ENCODE measurements at places on chromosomes 4 and X.

- DNase-seq, result no peak
Measured at GRCh38 chr4:167906851-167907250, 185.5 kb upstream of the ANXA10 start.

DNA sequence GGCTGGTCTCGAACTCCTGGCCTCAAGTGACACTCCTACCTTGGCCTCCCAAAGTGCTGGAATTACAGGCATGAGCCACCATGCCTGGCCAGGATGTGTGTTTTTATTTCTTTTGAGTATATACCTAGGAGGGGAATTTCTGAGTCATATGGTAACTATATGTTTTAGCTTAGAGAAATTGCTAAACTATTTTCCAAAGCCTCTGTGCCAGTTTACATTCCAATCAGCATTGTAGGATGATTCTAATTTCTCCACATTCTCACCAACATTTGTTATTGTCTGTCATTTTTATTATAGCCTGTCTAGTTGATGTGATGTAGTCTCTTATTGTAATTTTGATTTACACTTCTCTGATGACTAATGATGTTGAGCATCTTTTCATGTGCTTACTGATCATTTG lies 1576.0 kb downstream of the RPA4 start:
- no peak for DNase-seq

DNA sequence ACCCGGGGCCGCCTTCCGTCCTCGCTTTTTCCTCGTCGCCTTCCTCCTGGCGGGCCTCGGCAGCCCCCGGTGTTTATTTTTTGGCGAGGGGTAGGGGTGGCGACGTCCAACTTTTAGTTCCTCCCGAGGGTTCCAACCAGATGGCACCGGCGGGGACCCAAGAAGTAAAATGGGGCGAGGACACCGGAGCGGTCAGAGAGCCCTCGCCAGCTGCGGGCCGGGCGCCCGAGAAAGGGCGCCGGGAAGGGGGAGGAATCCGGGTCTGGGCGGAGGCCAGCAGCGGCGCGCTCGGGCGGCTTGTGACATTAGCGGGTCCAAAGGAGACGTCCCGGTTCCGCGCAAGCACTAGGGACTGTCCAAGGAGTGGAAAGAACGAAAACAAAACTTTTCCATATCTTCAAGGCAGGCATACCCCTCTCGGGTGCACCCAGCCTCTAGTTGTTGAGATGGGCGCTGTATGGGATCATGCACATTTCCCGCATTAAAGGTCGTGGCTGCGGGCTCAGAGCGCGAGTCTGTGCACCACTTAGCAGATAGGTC lies 691 bp upstream of the USP46 start:
- no peak for DNase-seq

DNA sequence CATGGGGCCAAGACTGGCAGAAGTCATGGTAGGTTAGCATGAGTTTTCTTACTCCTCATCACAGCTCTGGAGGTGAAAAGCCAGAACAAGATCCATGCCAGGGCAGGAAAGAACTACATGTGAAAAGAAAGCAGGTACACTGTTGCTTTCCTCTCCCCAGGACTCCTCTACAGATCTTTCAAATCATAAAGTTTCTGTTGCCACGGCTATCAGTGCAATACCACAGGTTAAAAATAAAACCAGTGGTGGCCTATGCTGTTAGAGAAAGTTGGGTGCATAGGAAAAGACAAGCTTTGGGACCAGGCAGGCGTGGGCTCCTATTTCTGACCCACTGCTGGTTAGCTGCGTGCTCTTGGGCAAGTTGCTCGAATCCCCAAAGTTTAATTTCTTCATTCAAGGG lies 81.4 kb downstream of the SH3RF1 start:
- no peak for DNase-seq

GRCh38 chrX:118116713-118117550 lies at the start of gene KLHL13:
KLHL13 (minus strand) TSS chrX:118116810; CDS start chrX:118028473, 88,337 bp downstream.
- DNase-seq, result peak; percentile 55

- DNase-seq, result no peak
Measured at GRCh38 chr4:183171484-183172267, 72.6 kb downstream of the WWC2 start.

GRCh38 chrX:148615491-148615890 lies 115.1 kb downstream of the AFF2 start:
- DNase-seq, result no peak

DNA sequence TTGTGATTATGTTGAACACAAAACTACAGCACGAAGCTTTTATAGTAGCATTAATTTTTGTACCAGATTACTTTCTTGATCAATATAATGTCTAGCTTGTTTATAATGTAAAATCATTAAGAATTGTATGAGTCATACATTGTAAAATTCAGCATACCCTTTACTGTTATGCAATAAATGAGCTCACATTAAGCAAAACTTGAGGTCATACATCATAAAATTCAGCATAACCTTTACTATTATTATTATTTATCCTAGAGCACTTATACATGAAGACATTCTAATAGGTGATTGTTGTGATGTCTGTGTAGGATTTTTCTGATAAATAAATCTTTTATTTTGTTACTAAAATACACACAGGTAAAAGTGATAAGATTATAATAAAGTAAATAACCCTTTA lies 49.4 kb downstream of the DTHD1 start:
- DNase-seq, result no peak

DNA sequence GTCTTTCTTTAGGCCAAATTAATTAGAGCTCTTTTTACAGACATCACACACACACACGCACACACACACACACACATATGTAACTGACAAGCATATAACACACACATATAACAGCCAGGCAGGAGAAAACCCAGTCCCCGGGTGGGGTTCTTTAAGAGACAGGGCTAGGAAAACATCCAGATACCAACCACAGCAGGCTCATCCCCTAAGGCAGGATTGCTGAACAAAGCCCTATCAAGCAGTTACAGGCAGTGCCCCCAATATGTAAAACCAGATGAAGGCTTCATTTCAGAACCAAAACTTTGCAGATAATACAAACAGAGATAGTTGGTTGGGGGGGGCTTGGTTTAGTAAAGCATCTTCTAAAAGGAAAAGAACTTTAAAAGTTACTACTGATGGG lies 18.0 kb upstream of the FAM47E start:
- no peak for DNase-seq
